ENCODE measurements at places on chromosomes 11 and 22. TPM values are rescaled to one million over a fixed set of nuclear protein-coding genes. Genes with fewer than 3 reads are reported as not detected.

The HORMAD2 gene
- total RNA-seq, result not detected

The FIBIN gene
- total RNA-seq, result not detected

DNA sequence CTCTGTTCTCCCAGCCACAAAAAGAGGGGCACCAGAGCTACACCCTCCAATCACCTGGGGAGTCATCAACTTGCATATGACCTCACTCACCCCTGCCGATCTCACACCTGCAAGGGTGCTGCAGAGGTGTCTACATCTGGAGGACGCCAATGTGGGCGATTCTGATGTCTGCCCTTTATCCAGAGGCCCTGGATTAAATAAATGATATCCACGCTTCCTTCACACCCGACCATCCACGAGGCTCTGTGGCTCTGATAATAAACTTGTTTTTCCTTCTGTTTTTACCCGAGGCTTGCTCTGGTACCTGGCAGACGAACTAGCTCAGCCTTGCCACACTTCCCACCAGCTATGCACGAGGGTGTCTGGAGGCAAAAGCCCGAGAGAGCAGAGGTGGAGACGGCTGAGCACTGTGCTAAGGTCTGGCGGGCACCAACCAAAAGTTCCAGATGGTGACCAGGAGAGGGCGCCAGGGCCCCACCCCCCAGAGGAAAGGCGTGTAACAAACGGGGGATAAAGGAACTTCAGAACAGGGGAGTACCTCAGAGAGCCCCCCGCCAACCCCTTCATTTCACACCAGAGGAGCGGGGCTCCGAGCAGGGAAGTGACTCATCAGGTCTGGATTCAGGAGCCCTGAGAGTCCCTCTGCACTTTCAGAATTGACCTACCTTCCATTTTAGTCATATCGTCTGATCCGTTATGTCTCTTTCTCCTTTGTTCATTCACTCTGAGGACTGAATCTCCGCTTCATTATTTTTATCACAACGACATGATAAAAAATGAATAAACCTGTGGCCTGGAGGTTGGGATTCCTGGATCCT is 13.5 kb downstream of the SCN3B start:
- H3K27me3 ChIP-seq, result no peaks in the 10 kb centered on the region
- no peaks in the 10 kb centered on the region for H3K4me1 ChIP-seq
- no peak overlapping the region for H3K27ac ChIP-seq
- DNase-seq, result peak; percentile 90
- H3K36me3 ChIP-seq, result no peaks in the 10 kb centered on the region

GRCh38 chr11:35950082-35950481 is 6.2 kb downstream of the LDLRAD3 start:
- no peak for DNase-seq
- no peak overlapping the region for H3K4me3 ChIP-seq
- no peaks in the 10 kb centered on the region for H3K27me3 ChIP-seq
- H3K4me1 ChIP-seq, result peaks cover 12% of the 10 kb centered on the region
- H3K36me3 ChIP-seq, result no peaks in the 10 kb centered on the region

DNA sequence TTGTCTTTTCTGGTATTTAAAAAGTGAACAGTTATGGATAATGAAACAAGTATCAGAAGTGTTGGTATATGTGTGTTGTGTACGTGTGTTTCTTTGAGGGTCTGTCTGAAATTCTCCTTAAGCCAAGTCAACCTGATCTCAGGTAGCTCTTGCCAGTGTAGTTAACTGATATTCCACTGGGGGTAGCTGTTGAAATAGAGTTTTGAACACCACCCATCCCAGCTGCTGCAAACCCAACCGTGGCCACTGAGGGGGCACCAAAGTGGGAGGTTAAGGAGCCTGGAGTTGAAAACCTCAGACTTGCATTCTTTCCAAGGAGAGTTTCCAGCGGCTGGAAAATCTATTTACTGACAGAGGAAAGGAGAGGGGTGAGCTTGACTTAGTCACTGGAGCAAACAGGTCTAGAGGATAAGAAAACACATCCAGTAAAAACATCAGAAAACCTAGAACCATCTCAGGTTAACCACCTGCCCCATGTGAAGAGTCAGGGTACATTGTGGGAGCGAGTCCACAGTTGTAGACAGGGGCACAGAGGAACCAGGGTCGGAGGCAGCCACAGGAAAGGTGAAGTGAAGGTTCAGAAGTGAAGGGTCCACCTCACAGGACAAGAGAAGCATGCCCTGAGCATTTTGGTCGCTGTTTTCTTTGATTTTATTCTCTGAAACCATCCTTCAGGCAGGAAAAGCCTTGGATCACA is 8.8 kb upstream of the CUL5 start:
- no peak overlapping the region for H3K27ac ChIP-seq
- DNase-seq, result peak; percentile 91
- no peak overlapping the region for H3K4me3 ChIP-seq
- no peaks in the 10 kb centered on the region for H3K36me3 ChIP-seq
- H3K27me3 ChIP-seq, result no peaks in the 10 kb centered on the region

DNA sequence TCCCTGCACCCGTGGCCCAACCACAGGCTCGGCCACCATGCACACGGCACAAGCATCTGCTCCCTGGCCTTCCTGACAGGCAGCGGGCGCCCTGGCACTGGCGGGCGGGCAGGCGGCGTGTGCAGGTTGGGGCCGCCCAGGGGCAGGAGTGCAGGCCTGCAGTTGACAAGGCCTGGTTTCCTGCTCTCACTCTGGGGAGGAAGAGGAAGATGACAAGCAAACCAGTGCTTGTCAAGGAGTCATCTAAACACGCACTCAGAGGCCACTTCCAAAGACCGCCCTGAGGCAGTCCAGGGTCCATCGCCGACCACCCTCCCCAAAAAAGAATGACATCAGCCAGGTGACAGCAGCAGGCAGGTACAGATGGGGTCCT is 65.3 kb upstream of the LINC01488 start:
- H3K36me3 ChIP-seq, result no peaks in the 10 kb centered on the region
- H3K27me3 ChIP-seq, result no peaks in the 10 kb centered on the region
- no peak overlapping the region for H3K27ac ChIP-seq
- H3K4me3 ChIP-seq, result no peak overlapping the region

GRCh38 chr11:74702383-74703007 is 28.7 kb downstream of the CHRDL2 start:
- DNase-seq, result peak; percentile 93
- H3K4me1 ChIP-seq, result no peaks in the 10 kb centered on the region
- no peak overlapping the region for H3K4me3 ChIP-seq
- no peak overlapping the region for H3K27ac ChIP-seq
- no peaks in the 10 kb centered on the region for H3K36me3 ChIP-seq

DNA sequence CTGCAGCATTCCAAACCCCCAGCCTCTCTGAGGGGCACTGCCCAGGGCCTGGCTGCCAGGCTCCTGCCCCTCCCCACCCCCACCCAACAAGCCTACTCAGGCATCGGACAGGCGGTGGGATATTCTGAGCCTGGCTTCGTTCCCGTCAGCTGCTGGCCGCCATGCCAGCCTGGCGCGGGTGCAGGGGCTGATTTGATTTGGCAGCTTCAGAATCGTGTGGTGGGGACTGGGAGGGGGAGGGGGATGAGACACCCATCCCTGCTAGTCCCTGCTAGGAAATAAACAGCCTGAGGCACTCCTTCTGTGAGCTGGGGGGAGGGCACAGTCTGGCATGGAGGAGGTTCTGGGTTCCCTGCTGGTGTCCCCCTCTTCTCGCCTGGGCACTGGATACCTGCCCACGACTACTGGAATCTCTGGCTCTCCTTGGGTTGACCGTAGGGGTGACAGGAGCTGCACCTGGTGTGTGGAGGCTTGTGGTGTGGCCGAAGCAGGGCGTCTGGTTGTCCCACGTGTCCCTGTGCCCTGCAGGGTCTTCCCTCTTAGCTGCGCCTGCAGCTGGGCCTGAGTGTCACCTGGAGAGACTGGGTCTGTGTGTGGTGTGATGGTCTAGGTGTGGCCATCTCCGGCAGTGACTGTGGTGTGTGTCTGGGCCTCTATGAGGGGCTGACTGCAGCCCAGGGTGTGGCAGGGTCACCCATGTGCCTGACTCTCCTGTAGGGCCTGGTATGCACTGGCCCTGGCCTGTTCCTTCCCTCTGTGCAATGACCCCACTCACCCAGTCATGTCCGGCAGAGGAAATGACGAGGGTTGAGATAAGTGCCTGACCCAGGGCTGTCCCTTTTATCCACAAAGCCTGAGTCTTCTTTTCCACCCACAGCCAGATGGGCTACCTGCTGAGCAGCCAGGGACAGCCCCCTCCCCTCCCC is 42.2 kb downstream of the PDE2A start:
- H3K36me3 ChIP-seq, result no peaks in the 10 kb centered on the region
- no peak for DNase-seq
- no peaks in the 10 kb centered on the region for H3K4me1 ChIP-seq
- H3K27ac ChIP-seq, result no peak overlapping the region
- H3K27me3 ChIP-seq, result peaks cover 7% of the 10 kb centered on the region

DNA sequence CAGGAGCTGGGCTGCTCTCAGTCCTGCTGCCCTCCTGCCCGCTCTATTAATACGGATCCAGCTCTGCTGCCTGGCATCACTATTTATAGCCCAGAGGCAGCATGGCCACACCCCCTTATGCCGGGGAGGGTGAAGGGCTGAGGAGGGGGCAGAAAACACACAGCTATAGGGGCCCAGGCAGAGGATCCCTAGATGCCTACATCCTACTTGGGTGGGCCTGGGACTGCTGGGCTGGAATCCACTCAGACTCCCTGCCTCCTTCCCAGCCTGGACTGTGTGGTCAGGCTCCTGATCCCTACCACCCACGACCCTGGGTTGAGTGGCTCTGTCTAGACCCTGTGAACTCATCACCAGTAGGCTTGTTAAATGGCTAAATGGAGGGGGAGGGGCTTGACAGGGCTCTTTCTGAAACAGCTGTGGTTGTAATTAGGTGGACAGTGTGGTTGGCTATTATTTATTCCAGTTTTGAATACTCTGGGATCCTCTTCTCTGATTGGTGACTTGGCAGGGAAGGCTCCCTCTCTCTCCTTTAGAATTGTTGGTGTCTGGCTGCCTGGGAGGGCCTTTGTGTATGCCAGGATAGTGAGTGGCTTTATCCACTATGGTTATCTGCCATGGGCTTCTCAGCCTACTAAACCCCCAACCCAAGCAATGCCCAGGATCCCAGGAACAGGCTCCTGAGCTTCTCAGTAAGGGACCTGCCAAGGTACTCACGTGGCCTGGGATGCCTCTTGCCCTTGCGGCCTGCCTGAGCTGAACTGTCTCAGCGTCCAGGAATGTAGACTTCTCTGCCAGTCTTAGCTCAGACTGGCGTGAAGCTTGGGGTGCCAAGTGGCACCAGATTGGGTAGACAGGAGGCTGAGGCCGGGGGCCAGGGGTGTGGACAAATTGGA is 15.2 kb downstream of the PHLDB1 start:
- no peaks in the 10 kb centered on the region for H3K27me3 ChIP-seq
- peak overlapping the region; percentile 83 for H3K4me3 ChIP-seq
- DNase-seq, result no peak
- peak overlapping the region; percentile 27 for H3K27ac ChIP-seq
- H3K4me1 ChIP-seq, result no peaks in the 10 kb centered on the region

GRCh38 chr11:127255209-127255608 is 254.6 kb upstream of the KIRREL3 start:
- no peak for DNase-seq
- no peak overlapping the region for H3K27ac ChIP-seq
- no peaks in the 10 kb centered on the region for H3K27me3 ChIP-seq
- no peak overlapping the region for H3K4me3 ChIP-seq
- no peaks in the 10 kb centered on the region for H3K36me3 ChIP-seq
- H3K4me1 ChIP-seq, result no peaks in the 10 kb centered on the region

DNA sequence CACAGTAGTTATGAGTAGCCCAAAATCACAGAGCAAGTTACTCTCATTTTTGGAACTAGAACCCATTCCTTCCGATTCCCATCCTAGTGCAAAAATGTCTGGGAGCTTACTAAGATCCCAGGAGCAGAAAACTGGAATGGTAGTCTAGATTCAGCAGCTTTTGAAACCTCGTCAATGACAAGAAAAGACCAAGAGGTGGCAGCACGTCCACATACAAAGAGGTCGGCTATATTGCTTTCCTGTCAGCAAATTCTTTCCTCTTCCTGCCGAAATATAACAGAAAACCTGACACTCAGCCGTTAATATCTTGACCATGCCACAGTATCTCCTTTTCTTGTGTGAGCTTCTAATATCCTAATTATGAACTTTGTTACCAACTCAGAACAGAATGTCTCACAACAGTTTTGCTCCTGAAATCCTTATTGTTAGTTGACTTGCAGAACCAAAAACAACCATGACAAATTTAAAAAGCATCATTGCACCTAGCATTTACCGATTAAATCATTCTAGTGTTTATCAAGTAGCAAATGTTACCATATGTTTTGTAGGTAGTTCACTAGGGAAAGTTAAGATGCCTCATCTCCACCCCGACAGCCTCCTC is 92.8 kb upstream of the OR9G4 start:
- H3K27ac ChIP-seq, result no peak overlapping the region
- H3K4me3 ChIP-seq, result no peak overlapping the region
- DNase-seq, result peak; percentile 79
- no peaks in the 10 kb centered on the region for H3K36me3 ChIP-seq
- H3K27me3 ChIP-seq, result no peaks in the 10 kb centered on the region
- H3K4me1 ChIP-seq, result no peaks in the 10 kb centered on the region

DNA sequence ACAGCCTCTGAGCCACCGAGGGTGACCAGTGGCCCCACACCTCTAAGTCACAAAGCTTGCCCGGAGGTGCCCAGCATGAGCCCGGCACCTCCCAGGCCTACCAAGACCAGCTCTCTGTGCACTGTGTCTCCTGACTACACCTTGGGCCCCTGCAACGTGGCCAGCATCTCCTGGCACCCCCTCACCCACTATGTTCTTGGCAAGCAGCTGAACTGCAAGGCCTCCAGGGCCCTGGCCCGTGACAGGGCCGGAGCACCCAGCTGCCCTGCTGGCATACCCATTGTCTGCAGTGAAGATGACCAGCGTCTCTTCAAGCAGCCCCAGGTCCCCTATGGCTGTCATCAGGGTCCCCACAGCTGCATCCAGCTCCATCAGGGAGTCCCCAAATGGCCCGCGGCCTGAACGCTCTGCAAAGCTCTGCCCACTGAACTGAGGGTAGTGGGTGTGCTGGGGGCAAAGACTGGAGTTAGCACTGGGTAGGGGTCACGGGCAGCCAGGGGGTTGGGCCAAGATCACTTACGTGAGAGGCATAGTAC is 1.6 kb downstream of the ARSA start:
- H3K4me3 ChIP-seq, result no peak overlapping the region
- no peaks in the 10 kb centered on the region for H3K36me3 ChIP-seq
- H3K27ac ChIP-seq, result no peak overlapping the region
- H3K27me3 ChIP-seq, result peaks cover 7% of the 10 kb centered on the region
- no peak for DNase-seq

DNA sequence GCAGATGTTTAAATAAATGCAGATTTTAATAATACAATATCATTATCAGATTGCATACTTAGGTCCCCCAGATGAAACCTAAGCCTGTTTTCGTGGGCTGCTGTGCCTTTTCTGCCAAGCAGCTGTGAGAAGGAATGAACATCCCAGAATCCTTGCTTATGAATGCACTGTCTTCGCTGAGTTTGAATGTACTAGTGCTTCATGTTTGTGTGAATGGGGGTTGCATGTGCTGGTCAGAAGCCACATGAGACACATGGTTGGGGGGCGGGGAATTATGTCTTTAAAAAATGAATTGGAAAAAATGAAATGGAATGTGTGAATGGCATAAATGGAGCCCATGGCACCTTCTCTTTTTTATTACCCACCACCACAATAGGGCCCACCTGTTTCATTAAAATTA is 125.4 kb upstream of the HSD17B12 start:
- peaks cover 8% of the 10 kb centered on the region for H3K27me3 ChIP-seq
- no peaks in the 10 kb centered on the region for H3K36me3 ChIP-seq
- peaks cover 16% of the 10 kb centered on the region for H3K4me1 ChIP-seq
- H3K4me3 ChIP-seq, result no peak overlapping the region
- H3K27ac ChIP-seq, result no peak overlapping the region
